GM04504 (cell line): ENCODE measurements at places on chromosomes 7 and 10.

DNA sequence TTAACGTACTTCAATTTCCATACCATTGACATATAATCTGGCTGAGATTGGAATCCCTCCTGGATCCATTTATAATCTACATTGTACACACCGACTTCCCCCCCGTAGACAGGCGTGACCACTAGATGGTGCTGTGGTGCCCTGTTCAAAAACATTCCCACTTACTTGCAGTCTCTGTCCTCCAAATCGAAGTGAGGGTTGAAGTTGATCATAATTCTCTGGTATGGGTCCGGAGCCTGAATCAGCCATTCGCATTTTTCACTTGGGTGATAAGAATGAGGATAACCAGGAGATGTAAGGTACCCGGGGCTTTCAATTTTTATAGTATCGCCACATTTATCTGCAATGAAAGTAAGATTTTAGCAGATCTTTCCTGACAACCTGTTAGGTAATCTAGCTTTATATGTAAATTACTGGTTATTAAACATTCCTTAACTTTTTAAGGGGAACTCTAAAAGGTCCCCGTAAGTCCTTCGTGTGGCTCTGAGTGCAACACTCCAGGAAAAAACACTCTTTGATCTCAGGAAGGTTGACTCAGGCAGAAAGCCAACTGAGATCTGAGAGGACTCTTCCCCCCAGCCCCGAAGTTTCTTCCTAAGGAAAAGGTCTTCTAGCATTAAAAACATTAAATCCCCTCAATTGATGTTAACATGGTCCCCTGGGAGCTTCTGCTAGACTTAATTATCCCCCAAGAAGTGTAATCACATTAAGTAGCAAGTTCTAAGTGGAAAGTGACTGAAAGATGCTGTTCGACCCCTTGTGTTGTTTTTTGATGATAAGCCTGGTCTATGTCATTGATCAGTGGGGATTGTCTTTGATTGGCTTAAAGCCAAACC lies 3.7 kb downstream of the NRP1 start:
- peak; percentile 77 for DNase-seq

- no peak for DNase-seq
These were observed 215.1 kb upstream of the GPR26 start for GRCh38 chr10:123450956-123451605.

DNA sequence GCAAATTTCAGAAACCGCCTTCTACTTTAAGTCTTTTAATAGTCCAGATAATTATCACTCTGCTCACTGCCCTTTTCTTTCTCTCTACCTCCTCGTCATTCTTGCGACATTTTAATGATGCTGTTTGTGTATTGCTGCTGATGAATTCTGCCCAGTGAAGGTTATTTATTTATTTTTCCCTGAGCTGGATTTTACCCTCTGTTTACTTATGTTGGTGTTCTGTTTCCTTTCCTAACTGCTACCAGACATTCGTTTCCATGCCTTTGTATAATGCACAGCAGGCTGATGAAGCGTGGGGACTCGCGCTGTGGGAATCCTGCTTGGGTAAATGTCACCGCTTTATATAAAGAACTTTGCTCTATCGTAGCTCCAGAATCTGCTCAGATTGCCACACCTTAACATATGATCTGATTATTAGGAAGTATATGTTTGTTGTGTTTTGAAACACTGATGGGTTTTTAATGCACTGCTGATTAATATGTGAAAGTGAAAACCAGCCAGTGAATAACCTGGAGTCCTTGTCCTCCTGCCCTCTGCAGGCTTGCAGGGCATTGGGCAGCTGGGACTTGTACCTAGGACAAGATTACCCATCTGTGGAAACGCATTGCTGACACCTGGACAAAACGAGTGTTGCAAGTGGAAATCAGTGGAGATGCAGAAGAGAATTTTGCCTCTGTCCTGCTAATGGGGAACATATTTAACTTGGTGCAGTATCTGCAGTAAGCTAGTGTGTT lies 291.5 kb downstream of the SDK1 start:
- DNase-seq, result no peak

GRCh38 chr10:52215745-52216361 lies 98.2 kb upstream of the DKK1 start:
- peak; percentile 56 for DNase-seq

DNA sequence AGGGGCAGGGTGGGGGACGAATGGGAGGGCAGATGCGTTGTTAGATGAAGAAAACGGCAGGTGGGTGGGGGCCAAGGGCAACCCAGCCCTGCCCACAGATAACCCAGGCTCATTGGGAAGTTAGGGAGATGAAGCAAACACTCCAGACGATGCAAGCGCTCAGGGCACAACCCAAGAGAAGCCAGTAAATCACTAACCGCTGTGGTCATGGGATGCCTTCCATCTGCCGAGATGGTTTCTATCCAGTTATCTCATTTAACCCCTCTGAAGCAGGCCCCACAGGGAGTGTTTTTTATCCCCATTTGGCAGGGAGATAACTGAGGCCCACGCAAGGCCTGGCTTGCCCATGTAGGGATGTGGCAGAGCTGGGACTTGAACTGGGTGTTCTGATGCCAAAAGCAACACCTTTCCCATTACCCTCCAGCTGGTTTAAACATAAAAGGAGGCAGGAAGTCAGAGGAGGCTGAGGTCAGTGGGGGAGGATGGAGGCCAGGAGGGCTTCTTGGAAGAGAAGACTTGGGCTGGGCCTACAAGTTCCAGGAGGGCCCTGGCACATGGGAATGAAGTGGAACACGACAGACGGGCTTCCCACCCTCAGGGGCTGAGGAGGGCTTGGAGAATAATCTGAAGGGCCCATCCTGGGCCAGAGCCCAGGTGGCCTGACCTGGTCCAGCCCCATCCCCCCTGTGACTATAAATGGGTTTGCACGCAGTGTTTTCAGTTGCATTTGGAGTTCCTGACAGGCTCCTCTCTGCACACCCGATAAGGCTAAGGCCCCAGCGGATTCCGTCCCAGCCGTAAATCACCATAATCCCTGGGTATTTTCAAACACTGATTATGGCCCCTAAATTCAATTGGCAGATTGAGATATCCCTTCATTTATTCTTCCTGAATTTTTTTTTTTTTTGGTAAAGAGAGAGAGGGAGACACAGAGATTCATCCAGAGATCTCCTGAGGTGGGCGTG lies 80.9 kb downstream of the NEURL1 start:
- DNase-seq, result no peak

DNA sequence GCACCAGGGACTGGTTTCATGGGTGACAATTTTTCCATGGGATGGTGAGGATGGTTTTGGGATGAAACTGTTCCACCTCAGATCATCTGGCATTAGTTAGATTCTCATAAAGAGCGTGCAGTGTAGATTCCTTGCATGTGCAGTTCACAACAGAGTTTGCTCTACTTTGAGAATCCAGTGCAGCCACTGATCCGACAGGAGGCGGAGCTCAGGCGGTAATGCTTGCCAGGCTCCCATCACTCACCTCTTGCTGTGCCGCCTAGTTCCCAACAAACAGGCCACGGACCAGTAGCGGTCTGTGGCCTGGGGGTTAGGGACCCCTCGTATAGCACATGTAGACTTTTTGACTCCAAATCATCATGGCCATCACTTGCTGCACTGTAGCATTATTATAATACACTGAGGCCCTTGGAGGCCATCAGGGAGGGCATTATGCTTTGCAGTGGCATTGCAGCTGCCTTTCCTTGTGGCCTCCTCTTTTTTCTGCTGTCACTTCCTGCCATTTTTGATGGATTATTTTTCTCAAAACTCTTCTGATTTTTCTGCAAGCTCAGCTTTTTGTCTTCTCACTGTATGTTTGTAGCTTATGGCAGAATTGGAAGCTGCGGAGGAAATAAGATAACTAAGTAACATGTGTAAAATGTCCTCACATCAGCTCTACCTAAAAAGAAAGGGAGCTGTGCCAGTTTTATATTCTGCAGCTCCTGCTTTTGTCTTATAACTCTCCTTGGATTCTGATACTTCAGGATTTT lies 18.5 kb downstream of the CSGALNACT2 start:
- no peak for DNase-seq
